Activated CD4-positive, alpha-beta T cell treated with anti-CD3 and anti-CD28 coated beads, Interleukin-2, amount 50 U/mL, for 24 hours (primary cell): ENCODE measurements at places on chromosomes 6 and 20.
A peak's percentile ranks its signal among the peaks of the same experiment; 100 is the strongest.

- peak; percentile 78 for DNase-seq
These were observed 108.7 kb downstream of the NCOA3 start for GRCh38 chr20:47610247-47610944.

GRCh38 chr20:24632581-24632980 is 163.2 kb downstream of the SYNDIG1 start:
- DNase-seq = no peak

DNA sequence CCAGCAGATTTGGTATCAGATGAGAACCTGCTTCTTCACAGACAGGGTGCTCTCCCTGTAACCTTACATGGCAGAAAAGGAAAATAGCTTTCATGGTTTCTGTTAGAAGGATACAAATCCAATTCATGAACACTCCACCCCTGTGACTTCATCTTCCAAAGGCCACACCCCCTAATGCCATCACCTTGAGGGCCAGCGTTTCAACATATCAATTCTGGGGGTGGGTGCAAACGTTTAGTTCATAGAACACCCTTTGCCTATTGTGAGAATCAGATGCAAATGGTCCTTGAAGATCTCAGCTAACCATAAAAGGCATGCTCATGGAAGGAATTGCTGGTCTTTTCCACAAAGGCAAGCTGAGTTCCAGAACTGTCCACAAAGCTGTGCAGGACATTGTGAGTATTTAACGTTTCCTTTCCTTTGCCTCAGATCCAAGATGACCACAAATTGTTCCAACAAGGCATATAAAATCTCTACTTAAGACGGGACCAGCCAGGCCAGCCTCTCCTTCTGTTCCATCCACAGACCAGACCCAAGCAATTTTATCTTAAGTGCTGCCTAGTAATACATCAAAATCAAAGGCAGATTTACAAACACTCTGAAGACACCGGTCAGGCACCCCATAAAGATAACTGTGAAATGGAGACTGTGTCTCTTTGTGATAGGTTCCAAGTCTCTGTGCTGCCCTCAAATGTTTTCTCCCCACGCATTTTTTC is 34.7 kb upstream of the SSTR4 start:
- no peak for DNase-seq

- DNase-seq = no peak
These were observed 7.2 kb upstream of the CHMP4B start for GRCh38 chr20:33803921-33804337.

DNA sequence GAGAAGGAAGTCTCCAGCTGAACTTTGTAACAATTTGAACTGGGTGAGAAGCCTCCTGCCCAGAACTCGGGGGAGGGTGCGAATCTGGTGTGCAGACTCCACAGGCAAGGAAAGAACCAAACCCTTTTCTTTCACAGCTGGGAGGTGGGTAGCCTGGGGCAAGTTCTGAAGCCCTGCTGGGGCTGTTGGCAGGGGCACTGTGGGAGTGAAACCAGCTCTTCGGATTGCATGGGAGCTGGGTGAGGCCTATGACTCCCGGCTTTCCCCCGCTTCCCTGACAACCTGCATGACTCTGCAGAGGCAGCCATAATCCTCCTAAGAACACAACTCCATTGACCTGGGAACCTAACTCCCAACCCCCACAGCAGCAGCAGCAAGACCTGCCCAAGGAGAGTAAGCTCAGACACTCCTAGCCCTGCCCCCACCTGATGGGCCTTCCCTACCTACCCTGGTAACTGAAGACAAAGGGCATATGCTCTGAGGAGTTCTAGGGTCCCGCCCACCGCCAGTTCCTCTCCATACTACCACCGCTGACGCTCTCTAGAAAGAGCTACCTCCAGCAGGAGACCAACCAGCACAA is 37.5 kb downstream of the SOD2 start:
- no peak for DNase-seq
